OCI-LY7 (cell line): ENCODE measurements at places on chromosomes 3 and 15. TPM values are rescaled to one million over a fixed set of nuclear protein-coding genes. Genes with fewer than 3 reads are reported as not detected.

Gene HRG
- not detected in 2 replicates for total RNA-seq

Gene FEZF2
- total RNA-seq = not detected in 2 replicates

Gene TASOR
- total RNA-seq = 121 and 144 TPM in 2 replicates

Gene BNC1
- not detected in 2 replicates for total RNA-seq

Gene SNAP23
- total RNA-seq = 48.3 and 54.1 TPM in 2 replicates

Gene TLR9
- 3.7 and 9.0 TPM in 2 replicates for total RNA-seq
